ENCODE measurements at places on chromosomes 4 and X.

DNA sequence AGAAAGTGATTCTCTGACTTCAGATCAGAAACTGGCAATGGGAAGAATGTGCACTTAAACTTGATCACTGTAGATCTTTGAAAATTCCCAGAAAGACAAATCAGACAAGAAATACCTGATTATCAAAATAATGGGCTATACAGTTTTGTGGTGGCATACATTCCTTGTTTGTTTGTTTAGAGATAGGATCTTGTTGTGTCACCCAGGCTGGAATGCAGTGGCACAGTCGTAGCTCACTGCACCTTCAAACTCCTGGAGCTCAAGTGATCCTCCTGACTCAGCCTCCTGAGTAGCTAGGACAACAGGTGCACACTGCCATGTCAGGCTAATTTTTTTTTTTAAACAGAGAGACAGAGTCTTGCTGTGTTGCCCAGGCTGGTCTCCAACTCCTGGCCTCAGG lies 81.0 kb upstream of the SPRY1 start:
- DNase-seq: no peak

- DNase-seq: no peak
Measured at GRCh38 chrX:124341396-124342132, 4.8 kb upstream of the SH2D1A start.

- no peak for DNase-seq
Measured at GRCh38 chr4:121881158-121881557, 10.9 kb upstream of the BBS7 start.

GRCh38 chrX:136214551-136214950 lies 36.6 kb downstream of the MAP7D3 start:
- no peak for DNase-seq

- no peak for DNase-seq
Measured at GRCh38 chr4:10526429-10527222, 69.4 kb upstream of the ZNF518B start.

GRCh38 chr4:56250776-56251175 lies 136.5 kb downstream of the AASDH start:
- no peak for DNase-seq

GRCh38 chrX:72079607-72080006 lies 52.1 kb downstream of the RTL5 start:
- no peak for DNase-seq

- DNase-seq: peak; percentile 12
Measured at GRCh38 chrX:75784680-75785491, at the start of gene MAGEE2. Gene MAGEE2, minus strand, starts transcription at chrX:75785254. Its CDS starts 203 bp downstream, at chrX:75785051.

DNA sequence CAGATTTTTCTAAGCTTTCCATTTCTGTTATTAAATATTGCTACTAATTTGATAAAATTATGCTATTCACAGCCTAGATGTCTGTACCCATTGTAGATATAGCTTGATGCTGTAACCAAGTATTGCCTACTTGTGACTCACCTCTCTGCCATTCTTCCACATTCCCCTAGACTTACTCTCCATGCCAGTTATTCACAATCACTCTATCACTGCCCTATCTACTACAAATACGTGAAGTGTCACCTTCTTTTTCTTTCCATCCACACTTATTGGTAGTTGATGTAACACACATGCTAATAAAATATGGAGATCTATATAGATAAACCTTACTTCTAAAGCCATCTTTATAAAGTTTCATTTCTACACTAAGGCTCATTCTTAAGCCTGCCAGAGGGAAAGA lies 179.4 kb upstream of the PACRGL start:
- DNase-seq: no peak

DNA sequence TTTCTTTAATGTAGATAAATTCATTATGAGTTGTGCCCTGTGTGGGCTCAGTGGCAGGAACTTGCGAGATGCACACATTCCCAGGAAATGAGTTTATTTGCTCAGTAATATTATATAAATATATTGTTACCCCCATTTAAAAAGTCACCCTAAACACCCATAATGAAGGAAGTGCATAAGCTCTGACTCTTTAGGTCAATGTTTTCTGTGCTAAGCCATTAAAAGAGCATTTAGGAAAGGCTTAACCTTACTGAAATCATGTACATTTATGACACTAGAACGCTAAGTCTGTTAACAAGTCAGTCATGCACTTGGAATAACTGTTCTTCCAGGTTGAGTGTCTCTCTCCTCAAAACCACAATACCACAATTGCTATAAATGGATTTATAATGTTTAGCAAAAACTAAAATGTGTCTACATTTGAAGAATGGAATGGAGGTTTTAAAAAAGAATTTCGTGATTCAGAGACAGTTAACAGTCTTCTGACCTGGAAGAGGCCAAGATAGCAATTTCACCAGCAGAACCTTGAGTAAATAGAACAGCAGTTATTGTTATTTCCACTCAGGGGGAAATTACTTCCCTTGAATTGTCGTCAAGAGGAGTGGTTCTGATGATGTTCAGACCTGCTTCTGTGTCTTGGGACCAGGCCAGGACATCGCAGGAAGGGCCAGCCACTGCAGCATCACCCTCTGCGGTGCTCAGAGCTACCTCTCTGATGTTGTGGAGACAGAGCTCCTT lies 91.1 kb upstream of the VEGFC start:
- no peak for DNase-seq

- no peak for DNase-seq
Measured at GRCh38 chr4:186617921-186618320, 62.6 kb upstream of the MTNR1A start.

GRCh38 chr4:100590325-100590724 lies 72.5 kb upstream of the EMCN start:
- DNase-seq: no peak

- no peak for DNase-seq
Measured at GRCh38 chrX:124421898-124422655, 75.7 kb downstream of the SH2D1A start.

- DNase-seq: no peak
Measured at GRCh38 chr4:127045861-127046260, 586.9 kb upstream of the INTU start.

DNA sequence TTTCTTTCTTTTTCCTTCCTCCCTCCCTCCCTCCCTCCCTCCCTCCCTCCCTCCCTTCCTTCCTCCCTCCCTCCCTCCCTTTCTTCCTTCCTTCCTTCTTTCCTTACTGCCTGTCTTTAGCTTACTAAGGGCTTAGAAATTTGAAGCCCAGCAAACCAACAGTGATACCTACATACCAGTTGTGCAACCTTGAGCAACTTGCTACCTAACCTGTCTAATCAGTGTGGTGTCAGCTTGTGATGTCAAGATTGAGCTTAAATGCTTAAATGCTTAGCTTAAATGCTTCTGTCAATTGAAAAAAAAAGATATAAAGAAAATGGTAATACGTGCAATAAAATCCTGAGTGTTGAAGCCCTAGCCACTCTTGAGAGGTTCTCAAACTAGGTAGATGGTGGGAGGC lies 728.6 kb downstream of the TRIML1 start:
- no peak for DNase-seq

DNA sequence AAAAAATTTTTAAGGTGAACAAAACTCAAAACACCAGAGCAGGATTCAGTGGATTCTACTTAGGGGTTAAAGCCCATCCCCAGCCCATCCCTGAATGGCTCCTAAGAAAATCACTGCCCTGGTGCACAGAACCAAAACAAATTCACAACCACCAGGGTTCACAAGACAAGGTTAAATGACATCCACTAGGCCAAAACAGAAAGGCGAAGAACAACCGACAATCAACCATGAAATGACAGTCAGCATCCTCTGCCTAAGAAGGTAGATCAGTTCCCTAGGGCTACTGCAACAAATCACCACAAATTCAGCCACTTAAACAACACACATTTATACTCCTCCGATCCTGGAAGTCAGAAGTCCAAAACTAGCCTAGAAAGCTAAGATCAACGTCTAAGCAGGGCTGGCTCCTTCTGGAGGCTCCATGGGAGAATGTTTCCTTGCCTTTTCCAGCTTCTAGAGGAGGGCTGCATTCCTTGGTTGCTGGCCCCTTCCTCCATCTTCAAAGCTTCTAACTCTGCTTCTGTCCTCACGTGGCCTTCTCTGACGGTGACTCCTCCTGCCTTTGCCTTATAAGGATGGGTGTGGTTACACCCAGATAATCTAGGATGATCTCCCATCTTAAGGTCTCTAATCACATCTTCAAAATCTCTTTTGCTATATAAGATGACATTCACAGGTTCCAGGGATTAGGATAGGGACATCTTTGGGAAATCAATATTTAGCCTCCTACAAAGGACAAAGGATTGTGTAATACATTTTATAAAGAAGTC lies 1.8 kb downstream of the CCNQ start:
- no peak for DNase-seq

DNA sequence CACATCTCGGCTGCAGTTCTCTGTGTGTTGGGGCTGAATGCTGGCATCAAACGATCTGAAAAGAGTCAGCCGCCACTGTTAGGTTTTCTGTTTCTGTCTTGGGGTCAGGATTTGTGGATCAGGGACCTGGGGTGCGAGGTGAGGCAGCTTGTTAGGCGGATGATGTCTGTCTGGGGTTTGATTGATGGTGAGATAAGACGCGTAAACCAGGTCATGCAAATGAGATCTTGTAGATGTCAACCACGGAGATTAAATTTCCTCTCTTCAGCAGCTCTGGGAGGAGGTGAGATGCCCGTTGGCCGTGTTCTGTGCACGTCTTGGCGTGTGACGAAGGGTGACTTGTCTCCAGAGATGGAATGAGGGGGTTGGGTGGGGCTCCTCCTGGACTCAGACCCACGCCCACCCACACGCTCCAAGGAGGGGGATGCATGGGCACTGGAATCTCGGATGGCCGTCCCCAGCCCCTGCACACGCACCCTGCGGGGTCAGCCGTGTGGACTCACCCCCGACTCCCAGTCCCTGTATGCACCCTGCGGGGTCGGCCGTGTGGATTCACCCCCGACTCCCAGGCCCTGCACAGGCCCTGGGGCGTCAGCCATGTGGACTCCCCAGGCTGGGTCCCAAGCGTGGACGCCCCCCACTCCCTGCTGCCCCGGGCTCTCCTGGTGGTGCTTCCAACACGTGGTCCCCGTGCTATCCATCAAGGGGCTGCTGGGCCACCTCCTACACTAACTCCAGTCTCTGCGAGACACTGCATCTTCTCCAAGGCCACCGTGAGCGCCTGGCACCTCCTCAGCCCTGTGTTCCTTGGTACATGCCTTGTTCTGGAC lies 16.0 kb upstream of the UVSSA start:
- DNase-seq: no peak

DNA sequence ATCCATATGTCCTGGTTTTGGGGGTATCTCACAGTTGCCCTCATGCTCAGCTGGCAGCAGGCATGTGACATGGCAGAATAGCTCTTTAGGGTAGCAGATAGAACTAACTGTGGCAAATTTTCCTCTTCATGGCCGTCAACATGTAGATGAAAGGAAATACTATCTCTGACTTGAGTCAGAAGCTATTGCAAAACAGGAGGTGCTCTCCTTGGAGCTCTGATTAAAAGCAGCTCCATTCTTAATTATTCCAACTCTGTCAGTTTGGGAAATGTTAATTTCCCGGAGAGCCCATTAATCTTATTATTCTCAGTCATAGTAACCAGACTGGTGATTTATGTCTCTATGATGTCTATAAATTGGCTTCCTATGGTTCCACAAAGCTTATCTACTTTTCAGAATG lies 18.2 kb downstream of the IL13RA1 start:
- DNase-seq: no peak

Measured in globus pallidus (tissue), 1 donor.